ENCODE measurements at places on chromosomes 1 and 21. TPM values are rescaled to one million over a fixed set of nuclear protein-coding genes. Genes with fewer than 3 reads are reported as not detected.

The ST6GALNAC5 gene
- 53.4 TPM for total RNA-seq

DNA sequence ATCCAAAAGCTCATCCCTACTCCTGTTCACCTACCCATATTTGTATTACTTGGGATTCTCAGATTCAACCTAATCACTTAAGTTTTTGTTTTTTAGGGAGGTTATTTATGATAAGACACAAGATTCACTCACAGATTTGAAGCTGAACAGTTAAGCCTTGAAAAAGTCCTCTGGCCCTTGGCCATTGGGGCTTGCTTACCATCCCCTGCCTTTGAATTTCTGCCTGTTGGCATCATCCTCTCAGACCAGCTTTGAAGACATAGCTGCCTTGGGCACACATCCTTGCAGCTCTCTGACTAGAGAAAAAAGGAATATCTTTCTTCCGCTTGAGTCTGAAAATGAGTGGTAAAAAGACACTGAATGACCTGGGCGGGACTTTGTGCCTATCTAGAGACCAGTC is 41.8 kb upstream of the RALGPS2 start:
- no peak for DNase-seq

DNA sequence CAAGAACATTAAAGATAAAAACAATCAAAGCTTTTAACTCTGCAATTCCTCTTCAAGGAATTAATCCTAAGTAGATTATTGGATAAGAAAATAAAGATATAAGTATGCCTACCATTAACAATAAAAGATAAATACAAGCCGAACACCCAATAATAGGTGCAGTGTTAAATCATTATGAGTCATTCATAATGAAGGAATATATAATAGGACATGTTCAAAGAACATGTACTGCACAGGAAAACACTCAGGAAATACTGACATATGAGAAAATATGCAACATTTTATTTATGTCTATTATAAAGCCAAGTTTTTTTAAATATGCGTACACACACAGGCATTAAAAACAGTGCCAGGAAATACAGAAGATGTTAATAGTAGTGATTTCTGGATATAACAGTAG is 11.1 kb upstream of the EXO1 start:
- DNase-seq = no peak

GRCh38 chr1:116115476-116116439 is 4.6 kb downstream of the MAB21L3 start:
- DNase-seq = no peak

The GPR52 gene
- total RNA-seq = 4.3 TPM

The LMX1A gene
- total RNA-seq = not detected

The RGS8 gene
- total RNA-seq = not detected
